ENCODE measurements at places on chromosomes 4 and X.

DNA sequence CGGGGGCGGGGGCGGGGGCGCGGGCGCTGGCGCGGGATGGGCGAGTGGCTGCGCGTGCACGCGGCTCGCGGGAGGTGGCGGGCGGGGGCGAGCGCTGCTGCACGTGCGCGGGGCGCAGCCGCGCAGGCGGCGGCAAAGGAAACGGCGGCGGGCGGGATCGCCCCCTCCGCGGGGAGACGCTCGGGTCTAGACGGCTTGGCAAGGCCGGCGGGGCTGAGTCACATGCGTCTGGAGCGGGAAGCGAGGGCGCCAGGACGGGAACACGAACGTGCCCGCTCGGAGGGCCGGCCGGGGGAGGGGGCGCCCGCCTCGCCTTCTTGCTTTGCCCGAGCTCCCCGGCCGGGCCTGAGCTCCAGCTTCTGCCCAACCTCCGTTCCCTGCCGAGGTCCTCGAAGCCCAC lies 4.3 kb upstream of the HAUS7 start:
- DNase-seq: peak; percentile 45

DNA sequence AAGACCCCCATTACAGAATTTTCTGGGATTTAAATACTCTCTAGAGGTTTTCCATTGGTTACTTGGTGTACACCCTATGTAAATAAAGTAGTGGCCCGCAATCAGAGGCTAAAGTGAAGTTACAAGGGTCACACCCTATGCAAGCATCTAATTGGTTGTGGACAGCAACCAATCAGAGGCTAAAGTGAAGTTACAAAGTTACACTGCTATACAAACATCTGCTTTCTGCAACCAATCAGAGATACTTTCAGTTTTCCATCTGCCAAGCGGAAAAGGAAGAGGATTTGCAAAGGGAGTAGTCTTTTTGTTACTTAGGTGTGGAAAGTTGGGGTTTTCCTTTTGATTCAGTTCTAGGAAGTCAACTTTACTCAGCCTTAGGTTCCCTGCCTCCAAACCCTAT lies 2.0 kb upstream of the ATRX start:
- DNase-seq: peak; percentile 44

DNA sequence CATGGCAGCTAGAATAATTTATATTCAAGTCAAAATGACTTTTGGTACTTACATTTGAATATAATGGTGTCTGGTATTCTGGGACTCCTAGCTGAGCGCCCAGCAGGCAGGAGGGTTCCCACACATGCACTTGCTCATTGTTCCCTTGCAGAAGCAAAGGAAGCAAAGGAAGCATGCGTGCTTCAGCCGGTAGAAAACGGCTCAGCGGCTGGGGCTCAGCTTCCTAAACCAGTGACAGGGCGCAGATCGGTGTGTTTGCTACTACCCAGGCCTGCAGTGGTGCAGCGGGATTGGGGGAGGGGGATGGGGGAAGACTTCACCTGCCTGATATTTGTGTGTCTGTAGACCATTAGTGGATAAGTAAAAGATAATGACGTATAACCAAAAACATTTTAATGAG lies 978.3 kb upstream of the TENM3 start:
- no peak for DNase-seq

- peak; percentile 2 for DNase-seq
Observed at GRCh38 chr4:163587867-163588266, 93.4 kb downstream of the TMA16 start.

DNA sequence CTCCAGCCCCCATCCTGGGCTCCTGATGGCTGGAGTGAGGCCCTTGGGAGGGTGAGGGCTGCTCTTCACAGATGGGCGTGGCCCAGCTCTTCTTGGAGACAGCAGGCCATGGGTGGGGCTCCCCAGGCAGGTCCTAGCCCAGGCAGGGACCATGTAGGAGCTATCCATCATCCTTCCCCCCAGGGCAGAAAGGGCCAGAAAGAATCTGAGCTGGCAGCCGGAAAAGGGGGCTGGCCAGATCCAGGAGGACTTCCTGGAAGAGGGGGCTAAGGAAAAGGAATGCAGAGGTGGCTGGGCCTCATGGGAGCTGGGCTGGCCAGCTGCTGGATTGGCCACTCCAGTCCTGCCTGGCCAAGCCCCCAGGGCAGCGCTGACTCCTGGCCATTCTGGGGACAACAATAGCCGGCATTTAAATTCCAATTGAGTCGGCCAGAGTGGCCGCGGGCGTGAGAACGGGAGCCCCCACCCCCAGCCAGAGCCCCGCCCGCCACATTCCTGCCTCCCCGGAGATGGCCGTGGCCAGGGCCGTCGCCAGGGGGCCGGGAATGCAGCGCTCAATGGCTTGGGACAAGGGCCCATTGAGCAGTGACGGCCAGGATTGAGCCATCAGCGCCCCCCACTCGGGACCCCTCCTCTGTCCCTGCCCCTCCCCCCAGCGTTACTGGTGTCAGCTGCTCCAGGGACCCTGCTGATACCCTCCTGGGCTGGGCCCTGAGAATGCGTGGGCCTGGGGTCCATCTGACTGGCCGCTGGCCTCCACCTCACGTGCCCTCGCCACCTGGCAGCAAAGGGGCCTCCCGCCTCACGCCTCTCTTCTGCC lies 15.1 kb upstream of the FGFR3 start:
- peak; percentile 10 for DNase-seq

DNA sequence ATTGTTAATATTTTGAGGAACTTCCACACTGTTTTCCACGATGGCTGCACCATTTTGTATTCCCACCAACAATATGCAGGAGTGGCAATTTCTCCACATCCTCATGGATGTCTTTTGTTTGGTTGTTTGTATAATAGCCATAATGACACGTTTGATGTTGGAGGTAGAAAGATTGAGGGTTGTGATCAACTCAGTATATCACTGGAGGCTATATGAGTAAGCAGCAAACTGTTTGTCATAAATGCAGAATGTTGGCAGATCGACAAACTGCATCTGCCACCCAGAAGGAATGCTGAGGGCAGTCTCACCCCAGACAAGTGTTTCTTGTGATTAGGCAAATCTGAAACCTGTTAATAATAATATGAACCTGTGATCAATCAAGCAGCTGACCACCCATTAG lies 243.9 kb upstream of the WDFY3 start:
- DNase-seq: peak; percentile 8

DNA sequence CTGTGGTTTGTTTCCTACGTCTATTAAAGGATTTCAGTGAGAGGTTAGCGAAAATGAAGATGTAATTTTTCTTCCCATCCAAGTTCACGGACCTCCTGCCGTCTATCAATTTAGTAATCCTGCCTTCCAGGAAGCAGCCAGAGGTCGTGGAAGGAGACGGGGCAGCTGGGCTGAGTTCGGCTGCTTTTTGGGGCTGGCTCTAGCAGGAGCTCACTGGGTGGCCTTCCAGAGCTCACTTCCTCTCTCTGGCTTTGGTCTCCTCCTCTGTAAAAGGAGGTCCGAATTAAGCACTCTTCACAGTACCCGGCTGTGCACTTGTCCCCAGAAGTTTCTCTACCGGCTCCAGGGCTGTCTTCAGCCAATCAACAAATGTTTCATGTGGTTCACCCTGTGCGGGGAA lies 295.4 kb downstream of the BCOR start:
- no peak for DNase-seq

DNA sequence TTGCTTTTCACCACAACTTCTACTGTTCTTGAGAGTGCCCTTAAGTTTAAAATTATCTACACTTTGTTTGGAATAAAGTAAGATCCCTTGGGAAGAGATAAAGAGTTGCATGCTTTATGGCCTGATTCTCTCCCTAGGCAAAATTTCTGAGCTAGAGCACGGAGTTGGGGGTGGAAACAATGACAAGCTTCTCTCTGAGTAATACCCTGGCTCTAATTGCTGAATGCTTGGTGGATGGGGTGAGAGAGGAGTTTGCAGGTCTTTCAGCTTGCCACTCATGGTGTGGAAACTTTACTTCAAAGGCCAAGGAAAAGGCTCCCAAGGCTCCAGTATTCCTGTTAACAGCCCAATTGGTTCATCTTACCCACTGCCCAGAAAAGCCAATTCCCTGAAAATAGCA lies 26.1 kb upstream of the PRDM8 start:
- peak; percentile 57 for DNase-seq

DNA sequence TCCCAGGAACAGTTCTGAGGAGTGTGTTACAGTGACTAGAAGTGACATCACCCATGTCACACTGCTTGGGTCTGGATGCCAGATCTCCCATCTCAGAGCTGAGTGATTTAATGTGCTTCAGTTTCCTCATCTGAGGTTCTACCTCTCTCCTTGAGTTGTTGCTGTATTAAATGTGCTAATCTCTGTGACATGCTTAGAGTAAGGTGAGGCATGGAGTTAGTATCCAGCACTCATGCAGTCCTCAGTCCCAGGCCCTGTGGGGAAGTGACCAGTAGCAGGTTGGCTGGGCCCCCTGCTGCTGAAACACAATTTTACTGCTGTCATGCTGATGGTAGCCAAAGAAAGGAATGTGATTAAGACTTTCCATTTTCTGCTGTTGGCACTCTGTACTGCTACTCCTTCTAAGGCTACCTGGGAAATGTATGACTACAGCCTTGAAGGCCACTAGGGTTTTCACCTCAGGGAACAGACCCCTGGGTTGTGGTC lies 639.6 kb downstream of the MID1IP1 start:
- DNase-seq: no peak

GRCh38 chr4:183139972-183140570 lies 41.0 kb downstream of the WWC2 start:
- peak; percentile 57 for DNase-seq

GRCh38 chrX:118367338-118367737 lies 21.4 kb downstream of the WDR44 start:
- no peak for DNase-seq

- peak; percentile 15 for DNase-seq
Observed at GRCh38 chr4:54550395-54551171, 107.2 kb upstream of the KIT start.

DNA sequence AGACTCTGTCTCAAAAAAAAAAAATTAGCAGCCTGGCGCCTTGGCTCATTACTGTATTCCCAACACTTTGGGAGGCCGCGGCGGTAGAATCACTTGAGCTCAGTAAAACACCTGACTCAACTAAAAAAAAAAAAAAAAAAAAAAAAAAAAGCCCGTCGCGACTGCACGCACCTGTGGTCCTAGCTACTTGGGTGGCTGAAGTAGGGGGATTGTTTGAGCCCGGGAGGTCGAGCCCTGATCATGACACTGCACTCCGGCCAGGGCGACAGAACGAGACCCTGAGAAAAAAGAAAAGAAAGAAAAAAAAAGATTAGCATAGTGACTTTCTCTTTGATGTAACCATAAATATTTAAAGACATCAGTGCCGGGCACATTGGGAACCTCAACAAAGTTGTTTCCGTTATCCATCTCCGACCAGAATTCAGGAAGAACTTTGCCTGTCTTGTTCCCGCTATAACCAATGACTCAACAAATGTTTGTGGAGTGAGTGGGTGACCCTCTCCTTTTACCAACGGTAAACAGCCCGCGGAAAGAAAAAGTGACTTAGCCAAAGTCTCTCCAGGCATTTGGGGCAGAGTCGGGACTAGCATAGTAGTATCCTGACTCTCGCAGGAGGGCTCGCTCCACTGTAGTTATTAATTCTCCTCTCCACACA lies 553 bp upstream of the MED28 start:
- DNase-seq: peak; percentile 71

GRCh38 chrX:150934453-150934852 lies 36.0 kb upstream of the CD99L2 start:
- DNase-seq: peak; percentile 74

DNA sequence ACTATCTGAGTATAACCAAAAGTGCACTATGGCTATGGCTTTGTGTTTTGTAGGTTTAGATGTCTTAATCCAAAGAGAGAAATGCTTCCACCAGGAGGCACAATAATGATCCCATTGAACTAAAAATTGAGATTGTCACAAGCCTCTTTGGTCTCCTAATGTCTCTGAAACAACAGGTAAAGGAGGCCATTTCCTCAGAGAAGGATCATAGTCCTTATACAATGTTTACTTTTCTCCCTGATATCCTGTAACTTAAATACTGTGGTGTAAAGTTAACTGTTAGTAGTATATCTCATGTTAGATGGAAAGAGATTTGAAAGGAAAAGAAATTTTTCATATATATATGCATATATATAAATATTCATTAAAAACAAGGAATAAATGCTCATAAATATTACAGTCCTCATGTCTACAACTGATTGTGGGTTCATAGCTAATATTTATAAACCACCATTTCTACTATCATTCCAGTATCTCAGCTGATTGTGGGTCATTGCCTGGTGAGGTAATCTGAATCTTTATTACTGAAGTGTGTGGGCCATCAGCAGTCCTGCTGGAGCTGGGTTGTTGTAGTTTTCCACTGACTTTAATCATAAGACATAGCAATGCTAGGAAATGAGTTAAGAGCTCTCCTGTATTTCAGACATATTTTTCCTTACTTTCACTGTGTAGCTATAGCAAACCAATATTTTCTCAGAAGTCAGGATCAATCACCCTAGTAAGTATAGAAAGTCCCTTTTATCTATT lies 1230.4 kb downstream of the PCDH18 start:
- DNase-seq: no peak

DNA sequence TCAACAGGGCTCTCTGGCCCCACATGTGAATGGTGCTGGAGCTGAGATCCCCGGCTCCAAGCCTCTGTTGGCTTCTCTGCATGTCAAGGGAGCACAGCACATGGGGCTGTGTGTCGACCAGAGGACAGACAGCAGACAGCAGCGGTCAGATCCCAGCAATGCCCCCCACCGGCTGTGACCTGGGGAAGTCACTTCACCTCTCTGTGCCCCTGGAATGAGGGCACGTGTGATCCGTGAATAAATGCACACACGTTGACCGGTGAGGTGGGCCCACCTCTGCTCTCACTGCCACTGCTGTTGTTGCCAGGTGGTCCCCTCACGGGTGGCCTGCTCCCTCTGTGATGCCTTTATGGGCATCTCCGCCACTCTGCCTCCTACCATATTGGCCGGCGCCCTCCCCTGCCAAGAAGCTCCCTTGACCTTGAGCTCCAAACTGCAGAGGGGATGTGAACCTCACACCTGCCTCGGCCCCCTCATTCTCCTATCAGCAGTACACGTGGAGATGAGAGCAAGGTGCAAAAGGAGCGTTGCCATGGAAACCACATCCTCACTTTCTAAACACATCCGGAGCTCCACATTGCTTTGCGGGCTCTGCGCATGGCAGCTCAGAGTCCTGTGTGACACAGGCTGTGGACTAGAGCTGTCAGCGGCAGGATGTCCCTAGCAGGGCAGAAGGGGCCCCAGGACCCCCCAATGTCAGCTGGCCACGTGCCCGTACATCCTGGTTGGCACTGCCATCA lies 75.4 kb downstream of the ABLIM2 start:
- DNase-seq: no peak

DNA sequence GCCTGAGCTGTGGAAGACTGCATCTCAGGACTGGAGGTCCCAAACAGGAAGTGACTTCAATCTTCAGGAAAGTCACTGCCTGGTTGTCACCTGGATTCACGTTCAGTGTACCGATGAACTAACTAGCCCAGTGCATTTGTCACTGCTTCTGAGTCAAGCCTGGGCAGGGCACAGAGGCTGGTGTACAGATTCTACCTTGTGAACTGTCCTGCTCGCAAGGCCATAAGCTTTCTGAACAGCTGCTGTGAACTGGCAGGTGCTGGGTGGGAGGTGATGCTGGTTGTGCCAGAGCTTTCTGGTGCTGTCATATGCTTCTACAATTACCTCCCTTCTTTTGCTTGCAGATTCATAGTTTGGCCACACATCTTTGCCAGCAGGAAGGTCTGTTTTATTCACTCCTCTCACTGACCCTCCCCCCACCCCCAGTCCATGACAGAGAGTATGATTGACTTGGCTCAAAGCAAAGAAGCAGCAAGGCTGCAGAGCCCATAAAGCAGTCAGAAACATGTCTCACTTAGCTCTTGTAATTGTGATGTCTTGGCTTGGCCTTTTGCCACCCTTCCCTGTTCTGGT lies 40.5 kb downstream of the ZCCHC12 start:
- DNase-seq: no peak
